ENCODE measurements at places on chromosomes 2 and 18. TPM values are rescaled to one million over a fixed set of nuclear protein-coding genes. Genes with fewer than 3 reads are reported as not detected.

The OSBPL6 gene
- 1.3 TPM for total RNA-seq

DNA sequence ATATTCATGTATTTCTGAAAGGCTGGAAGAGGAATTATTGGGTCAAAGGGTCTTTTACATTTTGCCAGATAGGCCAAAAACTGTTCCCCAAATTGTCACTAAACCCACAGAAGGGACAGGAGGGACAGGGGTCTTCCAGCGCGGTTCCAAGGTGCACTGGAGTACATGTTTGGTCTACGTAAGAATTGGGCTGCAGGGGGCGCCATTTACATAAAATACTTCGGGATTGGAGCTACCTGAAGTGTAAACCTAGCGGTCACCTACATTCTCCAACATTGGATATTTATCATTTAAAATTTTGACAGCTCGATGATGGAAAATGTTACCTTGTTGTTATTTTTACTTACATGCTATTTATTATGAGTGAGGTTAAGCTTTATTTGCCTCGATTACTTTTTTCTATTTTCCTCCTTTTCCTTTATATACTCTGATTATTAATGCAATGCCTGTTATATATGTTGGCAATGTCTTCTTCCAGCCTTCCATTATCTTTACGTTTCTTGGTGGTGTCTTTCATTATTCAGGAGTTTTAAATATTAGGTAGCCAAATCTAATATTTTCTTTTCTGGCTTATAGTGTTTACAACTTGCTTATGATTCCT, 43.0 kb upstream of the RAB6C start:
- DNase-seq = no peak

DNA sequence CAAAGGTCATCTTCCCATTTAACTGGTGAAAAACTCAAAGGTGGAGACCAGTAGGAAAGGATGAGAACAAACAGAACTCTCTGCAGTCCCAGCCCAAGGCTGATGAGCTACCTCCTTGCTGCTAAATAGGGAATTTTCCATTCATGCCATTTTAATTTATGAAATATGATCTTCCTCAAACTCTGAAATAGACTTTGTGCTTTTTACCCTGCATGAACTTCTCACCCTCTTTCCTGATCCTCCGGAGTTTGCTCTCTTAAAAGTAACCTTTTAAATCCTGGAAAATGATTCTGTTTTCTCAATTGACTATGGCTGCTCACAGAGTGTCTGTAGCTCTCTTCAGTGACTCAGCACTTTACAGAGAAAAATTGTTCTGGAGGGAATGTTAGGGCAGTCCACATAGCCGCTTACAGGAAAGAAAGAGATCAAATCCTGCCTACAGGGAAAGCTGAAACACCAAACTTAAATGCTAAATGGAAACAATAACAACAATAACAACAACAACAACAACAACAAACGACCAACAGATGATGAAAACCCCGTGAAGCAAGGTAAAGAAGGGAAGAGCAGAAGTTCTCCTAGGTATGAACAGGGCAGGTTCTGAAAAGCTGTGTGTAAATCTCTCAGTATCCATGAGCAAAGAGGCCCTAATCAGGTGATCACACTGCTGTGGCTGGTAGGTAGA, 79.8 kb upstream of the SESTD1 start:
- DNase-seq = no peak

- no peak for DNase-seq
Measured at GRCh38 chr2:58497168-58497567, 256.0 kb upstream of the FANCL start.

DNA sequence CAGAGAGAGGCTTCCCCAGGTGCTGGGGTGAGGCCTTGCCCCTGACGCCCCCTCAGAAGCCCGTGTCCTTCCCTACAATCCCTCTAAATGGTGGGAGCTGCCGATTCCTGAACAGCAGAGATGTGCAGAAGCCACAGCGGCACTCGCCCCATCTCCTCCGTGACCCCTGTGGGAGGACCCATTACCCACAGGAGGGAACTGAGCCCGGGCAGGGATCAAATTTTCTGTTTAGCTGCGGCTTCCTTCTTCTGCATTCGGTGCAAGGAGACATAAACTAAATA, 181.2 kb upstream of the RAB6C start:
- no peak for DNase-seq

All from breast epithelium (tissue), 4 donors.